ENCODE measurements at places on chromosomes 5 and 9. TPM values are rescaled to one million over a fixed set of nuclear protein-coding genes. Genes with fewer than 3 reads are reported as not detected.

The GCNT4 gene
- 17.2 TPM for total RNA-seq

The CNTNAP3B gene
- 6.8 TPM for total RNA-seq

The PCSK1 gene
- total RNA-seq = 6.6 TPM

The PPP3R2 gene
- total RNA-seq = not detected

The PTPRD gene
- 146 TPM for total RNA-seq

The PCDHGA3 gene
- 0.40 TPM for total RNA-seq

Data from Peyer's patch (tissue), 4 donors.